ENCODE measurements at places on chromosomes 11 and 22.

GRCh38 chr11:2817431-2817830 is 68.1 kb downstream of the CDKN1C start:
- DNase-seq = no peak

DNA sequence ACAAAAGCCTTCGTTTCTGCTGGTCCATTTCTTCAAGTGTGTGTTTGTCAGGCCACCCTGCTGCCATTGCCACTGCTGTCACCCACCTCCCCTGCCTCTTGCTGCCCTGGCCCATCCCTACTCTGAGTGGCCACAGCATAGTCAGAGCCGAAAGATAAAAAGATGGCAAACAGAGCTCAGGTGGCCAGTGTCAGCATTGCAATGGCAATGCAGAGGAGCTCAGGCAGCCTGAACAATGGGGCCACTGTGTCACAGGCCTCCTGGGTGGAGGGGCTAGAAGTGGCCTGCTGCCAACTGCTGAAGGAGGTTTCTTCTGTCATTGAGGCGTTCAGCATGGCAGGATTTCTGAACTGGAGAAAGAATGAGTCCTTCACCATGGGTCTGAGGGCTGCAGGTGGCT is 137.1 kb downstream of the CSNK2A3 start:
- no peak for DNase-seq

DNA sequence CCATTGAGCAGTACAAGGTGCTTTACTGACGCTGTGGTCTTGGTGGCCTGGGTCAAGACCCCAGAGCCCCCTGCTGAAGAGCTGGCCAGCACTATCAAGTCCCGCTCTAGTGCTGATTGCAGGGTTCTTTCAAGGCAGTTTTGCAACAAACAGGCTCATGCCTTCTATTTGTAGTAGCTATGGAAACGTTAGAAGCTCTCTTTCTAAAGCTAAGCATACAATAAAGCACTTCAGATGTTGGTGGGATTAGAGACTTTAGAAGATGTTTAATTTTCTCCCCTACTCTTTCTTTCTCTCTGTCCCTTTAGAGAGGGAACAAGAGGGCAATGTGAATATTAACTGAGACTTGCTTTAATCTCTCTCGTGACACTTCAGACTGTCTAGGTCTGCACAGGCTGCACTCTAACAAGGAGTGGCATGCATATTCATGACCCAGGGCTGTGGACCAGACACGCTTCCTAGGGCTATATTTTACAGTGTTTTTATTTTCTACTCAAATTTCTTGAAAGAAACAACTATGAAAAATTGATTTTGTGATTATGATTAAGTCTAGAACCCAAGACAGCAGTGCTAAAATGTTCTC is 138.6 kb downstream of the WNT7B start:
- DNase-seq = no peak

DNA sequence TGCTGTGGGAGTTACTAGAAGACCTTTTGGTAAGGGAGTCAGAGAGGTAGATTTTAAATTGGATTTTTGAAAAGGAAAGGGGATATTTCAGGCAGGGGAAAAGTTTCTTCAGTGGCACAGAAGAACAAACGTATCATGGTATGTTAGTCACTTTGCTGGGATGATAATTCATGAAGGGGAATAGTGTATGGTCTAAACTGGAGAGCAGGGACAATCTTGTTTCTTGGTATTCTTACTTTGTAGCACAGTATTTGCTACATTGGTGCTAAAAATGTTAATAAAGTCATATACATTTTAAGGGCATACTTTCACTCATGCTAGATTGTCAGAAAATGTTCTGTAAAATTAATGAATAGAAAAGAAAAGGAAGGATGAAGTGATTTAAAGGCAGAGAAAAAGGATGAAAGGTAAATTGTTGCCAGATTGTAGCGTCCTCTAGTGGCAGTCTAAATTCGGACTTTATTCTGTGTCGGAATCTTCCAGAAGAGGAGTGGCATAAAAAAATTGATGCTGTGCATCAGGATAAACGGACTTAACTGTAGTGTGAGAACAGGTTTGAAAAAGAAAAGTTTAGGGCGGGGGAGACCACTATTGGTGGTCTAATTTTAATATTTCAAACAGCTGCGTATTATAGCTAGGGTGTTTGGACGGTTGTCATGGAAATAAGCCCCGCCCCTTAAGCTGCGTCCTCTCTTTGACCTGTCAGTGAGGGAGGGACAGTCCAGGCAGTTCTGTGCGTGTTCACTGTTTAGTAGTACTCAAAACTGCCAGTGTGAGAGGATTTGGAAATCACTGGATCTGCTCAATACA is at the start of gene BCO2:
TSS of gene BCO2 (plus strand) at position 724 of the 810 bp plus-strand sequence. CDS start 90 bp downstream, outside the sequence.
- DNase-seq = peak; percentile 7

GRCh38 chr11:83057721-83058120 is 14.0 kb downstream of the RAB30 start:
- no peak for DNase-seq

- no peak for DNase-seq
Observed at GRCh38 chr11:62678433-62678769, 472 bp downstream of the UBXN1 start.

DNA sequence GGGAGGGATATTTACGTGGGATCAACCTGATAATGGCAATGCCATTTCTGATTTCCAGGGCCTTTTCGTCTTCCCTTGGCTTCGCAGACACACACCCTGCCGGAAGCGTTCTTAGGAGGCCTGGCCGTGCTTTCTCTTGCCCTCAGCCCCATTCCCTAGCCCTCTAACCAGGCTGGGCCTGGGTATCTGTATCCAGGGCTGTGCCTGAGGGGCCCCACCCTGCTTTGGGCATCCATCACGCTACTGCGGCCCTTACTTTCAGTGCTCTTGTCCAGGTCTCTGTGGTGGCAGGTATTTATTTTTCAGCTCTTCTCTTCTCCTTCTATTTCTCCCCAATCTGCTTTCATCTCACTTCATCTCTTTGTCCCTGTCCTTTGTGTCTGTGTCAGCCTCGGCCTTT is 105.0 kb downstream of the ZBTB16 start:
- DNase-seq = no peak

- DNase-seq = no peak
Observed at GRCh38 chr22:17912945-17913721, 111.2 kb downstream of the MICAL3 start.

DNA sequence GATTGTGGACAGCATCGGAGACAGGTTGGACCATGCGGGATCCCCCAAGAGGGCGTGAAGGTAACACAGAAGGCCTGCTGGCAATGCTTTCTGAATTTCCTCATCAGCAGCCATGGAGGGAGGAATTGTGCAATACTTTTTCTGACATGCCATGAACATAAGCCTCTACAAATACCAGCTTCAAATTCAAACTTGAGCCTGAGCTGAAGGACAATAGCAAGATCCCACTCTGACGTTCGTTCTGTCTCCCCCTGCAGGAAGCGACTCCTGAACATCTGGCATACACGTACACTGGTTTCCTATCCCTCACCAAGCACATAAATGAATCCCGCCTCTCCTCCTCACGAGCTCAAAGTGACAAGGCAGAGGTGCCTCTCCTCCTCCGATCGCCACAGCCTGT is 312.2 kb downstream of the BRD1 start:
- DNase-seq = no peak

DNA sequence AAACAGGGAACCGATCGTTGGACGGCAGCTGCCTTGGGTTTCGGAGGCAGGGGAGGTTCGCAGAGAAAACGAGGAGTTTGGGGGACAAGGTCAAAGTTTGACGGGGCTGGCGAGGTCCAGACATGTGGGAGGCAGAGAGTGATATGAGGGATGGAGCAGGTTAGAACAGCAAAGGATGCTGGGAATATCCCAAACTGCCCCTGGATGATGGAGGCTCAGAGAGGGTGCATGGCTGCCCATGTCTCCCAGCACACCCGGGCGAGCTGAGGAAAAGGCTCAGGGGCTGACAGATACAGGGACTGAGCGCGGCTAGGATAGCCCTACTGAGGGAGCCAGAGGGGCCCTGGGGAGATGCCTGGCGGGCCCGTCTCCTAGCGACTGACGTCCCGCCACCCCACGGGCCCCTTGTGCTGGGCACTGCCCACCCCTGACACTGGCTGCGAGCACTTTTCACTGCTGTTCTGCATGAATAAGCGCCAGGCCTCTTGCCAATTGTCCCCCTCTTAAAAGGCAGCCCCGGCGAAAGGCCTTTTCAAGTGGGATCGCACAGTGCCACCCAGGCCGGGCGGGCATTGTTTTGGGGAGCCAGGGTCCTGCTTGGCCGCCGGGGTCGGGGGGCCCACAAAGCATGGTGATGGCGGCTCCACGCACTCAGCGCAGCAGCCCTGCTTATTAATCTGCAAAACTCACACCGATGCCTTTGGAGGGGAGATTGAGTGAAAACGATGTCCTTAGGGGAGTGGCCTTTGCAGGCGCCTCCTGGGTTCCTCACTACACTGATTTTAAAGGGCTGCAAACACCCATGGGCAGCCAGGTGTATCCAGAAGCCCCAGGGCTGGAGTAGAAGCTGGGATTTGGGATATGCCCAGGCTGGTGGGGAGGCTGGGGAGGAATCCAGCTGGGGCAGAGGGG is 90.0 kb upstream of the LINC01488 start:
- DNase-seq = no peak

GRCh38 chr11:119344291-119345010 is 2.1 kb downstream of the MFRP start:
- no peak for DNase-seq
